ENCODE measurements at places on chromosomes 6 and 20. TPM values are rescaled to one million over a fixed set of nuclear protein-coding genes. Genes with fewer than 3 reads are reported as not detected.

The SIRPB1 gene
- total RNA-seq = 3.1 TPM

DNA sequence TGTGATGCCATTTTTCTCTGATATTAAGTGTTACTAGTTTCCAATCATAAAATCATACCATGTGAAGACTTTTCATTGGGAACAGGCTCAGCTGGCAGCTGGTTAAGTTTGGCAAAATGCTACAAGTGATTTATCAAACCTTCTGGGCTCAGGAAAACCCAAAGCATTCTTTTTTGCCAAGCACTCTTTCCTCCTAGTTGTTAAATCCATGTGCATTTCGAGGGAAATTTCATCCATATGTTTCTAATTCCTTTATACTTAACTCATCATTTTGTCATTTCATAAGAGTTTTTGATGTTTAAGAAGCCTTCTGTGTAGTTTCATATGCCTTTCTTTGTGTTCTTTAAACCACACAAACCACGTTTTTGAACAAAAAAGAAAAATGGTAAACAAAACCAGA lies 217.6 kb upstream of the PDE10A start:
- DNase-seq = no peak

DNA sequence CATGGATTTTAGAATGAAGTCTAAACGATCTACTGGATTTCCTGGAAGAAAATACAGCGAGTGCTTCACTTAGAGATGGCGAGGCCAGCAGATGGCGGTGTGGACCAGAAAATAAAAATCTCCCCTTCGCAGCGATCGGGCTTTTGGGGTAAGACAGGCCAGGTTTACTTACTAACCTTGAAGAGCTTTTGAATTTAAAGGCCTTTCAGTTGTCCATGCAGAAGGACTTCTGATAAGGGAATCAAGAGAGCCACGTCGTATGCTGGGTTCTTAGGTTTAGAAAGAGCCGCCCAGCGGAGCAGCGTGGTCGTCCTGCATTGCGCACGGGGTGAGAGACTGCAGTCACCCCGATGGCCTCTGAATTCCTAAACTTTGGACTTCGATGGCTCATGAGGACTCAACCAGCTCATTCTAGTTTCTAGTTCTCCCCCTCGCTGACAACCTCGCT lies 125.2 kb upstream of the RALGAPA2 start:
- DNase-seq = peak; percentile 58

- DNase-seq = peak; percentile 96
Observed at GRCh38 chr6:31652925-31653724, 664 bp upstream of the BAG6 start.

Measured in Peyer's patch (tissue), 4 donors.